ENCODE measurements at places on chromosomes 1 and 21.

DNA sequence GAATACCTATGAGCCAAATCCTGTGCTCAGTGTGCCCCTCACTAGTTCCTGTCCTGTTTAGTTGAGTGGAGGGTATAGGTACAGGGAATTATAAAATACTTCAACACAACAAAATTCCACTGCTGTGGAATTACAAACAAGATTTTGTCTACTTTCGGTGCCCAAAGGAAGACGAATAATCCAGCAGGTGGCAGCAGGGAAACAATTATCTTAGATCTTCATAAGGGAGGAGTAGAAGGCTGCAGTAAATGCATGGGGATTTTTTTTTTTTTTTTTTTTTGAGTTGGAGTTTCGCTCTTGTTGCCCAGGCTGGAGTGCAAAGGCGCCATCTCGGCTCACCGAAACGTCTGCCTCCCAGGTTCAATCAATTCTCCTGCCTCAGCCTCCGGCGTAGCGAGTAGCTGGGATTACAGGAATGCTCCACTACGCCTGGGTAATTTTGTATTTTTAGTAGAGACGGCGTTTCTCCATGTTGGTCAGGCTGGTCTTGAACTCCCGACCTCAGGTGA lies 2.0 kb upstream of the PIP5K1A start:
- peak; percentile 67 for DNase-seq

DNA sequence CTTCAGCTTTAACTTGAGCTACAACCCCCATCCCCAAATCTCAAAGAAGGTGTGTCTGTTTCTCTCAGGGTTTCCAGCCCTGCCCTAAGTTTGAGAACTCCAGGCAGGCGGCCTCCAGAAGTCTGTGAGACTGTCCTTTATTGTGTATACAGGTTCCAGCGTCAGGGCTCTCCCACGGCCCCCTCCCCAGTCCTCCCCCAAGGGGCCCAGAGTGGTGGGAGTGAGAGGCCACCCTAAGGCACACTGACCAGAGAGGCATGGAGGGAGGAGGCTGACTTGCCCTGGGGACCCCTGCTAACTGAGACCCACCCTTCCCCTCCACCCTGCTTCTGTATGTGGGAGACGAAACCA lies 4.0 kb downstream of the HSPB7 start:
- DNase-seq = no peak

DNA sequence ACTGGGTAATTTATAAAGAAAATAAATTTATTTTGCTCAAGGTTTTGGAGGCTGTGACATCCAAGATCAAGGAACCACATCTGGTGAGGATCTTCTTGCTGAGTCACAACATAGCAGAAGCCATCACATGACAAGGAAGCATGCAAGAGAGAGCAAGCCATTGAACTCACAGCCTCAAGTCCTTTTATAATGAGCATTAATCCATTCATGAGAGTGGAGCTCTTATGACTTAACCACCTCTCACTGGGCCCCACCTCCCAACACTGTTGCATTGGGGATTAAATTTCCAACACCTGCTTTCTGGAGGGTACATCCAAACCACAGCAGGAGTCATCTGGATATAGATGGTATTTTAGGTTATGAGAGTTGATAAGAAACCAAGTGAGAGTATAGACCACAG lies 20.6 kb upstream of the EGLN1 start:
- DNase-seq = no peak

DNA sequence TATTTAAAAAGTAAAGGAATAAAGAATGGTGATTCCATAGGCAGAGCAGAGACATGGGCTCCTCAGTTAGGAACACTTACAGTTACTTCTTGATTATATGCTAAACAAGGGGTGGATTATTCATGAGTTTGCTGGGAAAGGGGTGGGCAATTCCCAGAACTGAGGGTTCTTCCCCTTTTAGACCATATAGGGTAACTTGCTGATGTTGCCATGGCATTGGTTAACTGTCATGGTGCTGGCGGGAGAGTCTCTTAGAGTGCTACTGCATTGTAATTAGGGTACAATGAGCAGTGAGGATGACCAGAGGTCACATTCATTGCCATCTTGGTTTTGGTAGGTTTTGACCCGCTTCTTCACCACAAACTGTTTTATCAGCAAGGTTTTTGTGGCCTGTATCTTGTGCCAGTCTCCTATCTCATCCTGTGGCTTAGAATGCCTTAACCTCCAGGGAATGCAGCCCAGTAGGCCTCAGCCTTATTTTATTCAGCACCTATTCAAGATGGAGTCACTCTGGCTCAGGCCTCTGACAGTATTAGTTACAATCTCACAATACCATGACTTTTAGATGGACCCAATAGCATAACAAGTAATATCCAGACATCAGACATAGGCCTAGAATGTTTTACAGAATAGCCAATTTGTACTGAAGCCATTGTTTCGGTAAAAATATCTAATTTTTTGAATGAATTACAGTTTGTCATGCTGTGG lies 106.8 kb downstream of the ZBTB18 start:
- DNase-seq = no peak

DNA sequence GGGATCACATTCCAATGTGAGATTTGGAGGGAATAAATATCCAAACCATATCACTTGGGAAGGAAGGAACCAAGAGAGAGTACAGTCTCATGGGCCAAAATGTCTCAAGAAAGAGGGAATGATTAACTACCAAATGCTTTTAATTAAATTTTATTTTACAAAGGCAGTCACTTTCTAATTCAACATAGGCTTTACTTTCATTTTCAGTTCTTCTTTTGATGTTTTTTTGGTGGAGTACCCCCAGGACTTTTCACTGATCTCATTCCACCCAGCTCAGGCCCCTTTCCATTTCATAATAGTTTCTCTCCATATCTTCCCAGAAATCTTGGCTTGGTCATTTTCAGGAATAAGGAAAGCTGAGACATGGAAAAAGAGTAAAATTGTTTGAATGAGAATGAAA lies 5.1 kb upstream of the SLAMF7 start:
- DNase-seq = no peak

GRCh38 chr1:32915766-32916706 lies 14.8 kb upstream of the TMEM54 start:
- no peak for DNase-seq

DNA sequence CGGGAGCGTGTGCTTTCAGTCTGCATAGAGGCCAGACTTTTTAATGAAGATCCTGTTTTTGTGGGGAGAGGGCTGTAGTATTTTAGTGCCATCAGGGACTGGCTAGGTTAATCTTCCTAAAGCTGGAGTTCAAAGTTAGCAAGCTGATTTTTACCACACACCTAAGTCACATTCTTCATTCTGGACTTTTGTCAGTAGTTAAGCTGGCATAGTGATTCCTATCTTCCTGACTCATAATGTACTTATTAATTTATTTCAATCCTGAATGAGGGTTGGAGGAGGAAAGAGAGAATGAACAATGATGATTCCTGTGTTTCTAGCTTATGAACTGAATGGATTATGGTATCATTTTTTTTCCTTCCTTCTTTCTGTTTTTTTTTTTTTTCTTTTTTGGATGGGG lies 24.9 kb upstream of the ZNF644 start:
- DNase-seq = no peak

- no peak for DNase-seq
Measured at GRCh38 chr1:159921251-159921650, 4.1 kb downstream of the TAGLN2 start.

DNA sequence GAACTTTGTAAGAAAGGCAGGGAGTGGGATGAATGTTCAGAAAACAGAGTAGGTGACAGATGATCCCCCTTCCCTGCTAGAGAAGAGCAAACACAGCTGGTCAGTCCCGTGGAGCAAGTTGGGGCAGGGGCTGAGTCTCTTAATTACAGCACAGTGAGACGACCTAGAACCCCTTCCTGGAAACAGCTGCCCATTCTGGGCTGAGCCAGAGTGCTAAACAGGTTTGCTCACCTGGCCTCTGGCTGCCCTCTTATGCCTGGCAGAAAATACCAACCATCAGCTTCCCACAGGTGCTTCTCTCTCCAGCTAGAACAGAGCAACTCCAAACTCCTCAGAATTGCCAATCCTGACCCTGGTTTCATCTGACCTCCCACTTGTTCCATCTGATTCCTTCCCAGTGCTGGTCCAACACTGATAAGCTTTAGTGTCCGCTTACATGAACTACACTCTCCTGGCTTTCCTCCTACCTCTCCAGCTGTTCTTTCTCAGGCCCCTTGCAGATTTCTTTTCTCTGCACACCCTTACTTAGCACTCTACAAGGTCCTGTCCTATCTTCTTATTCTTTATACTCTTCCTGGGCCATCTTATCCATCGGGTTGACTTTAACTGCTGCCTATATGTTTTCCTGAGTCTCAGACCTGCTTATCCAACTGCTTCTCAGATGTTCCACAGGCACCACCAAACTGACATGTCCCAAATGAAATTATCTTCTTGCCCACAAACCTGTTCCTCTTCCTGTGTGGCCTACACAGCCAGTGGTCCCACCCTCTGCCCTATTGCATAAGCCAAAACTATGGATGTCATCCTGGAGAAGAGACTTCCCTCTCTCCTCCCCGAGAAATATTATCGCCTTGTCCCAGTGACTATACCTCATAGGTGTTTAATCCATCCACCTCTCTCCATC lies 22.6 kb upstream of the COL9A2 start:
- no peak for DNase-seq

DNA sequence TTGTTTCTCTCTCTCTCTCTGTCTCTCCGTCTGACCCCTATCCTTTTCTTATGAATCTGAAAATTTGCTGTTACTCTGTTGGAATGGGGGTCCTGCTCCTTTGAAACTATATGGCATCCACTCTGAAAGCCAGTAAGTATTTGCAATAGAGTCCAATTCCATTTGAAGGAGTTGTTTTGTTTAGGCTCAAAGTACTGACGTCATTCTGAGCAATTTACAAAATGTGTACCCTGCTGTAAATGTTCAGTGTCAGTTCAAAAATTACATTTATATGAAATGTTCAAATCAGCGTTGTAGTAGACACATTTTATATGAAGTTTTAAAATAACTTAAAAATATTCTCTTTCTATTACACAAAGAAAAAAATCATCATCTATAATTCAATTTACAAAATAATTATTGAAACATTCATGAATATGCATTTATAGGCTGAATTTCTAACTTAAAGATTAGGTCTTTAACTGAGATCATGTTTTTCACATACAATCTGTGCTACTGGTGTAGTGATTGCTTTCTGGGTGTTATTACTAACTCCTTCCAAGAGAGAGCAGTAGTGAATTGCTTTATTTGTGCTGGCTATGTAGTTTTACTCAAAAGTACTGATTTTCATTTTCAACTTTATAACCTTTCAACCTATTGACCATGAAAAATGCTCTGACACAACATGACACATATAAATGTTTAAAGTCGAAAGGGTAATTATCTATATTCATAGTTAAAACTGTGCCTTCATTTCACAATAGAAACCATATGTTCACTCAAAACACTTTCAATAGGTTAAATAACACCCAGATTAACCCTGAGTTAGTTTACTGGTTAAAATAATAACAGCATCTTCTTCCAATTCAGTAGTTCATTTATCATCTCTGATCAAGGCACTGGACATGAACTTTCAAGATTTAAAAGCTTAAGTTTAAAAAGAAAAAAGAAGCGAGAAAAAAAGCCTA lies 253.1 kb upstream of the ADGRL4 start:
- no peak for DNase-seq

DNA sequence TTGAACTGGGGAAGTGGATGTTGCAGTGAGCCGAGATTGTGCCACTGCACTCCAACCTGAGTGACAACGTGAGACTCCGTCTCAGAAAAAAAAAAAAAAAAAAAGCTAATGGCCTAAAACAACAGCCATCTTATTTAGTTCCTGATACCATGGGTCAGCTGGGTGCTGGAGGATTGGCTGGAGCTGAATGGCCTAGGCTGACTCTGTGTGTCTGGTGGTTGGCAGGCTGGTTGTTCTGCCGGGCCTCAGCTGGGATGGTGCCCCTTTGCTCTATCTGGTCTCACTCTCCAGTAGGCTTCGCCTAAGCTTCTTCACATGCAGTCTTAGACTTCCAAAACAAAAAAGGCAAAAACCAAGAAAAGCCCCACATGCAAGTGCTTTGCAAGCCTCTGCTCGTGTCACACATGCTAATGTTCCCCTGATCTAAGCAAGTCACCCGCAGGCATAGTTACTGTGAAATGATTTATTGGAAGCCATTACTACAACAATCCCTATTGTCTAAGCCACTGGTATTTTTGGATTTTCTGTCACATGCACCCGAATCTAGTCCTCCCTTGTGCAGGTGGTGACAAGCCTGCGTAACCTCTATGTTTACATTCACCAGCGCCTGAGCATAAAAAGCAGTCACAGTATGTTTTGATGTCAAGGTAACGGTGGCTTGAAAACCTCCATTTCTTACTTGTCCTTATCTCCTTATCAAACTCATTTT lies 39.6 kb upstream of the KANK4 start:
- DNase-seq = no peak

- DNase-seq = no peak
Measured at GRCh38 chr1:36588972-36589371, 106.3 kb upstream of the CSF3R start.

DNA sequence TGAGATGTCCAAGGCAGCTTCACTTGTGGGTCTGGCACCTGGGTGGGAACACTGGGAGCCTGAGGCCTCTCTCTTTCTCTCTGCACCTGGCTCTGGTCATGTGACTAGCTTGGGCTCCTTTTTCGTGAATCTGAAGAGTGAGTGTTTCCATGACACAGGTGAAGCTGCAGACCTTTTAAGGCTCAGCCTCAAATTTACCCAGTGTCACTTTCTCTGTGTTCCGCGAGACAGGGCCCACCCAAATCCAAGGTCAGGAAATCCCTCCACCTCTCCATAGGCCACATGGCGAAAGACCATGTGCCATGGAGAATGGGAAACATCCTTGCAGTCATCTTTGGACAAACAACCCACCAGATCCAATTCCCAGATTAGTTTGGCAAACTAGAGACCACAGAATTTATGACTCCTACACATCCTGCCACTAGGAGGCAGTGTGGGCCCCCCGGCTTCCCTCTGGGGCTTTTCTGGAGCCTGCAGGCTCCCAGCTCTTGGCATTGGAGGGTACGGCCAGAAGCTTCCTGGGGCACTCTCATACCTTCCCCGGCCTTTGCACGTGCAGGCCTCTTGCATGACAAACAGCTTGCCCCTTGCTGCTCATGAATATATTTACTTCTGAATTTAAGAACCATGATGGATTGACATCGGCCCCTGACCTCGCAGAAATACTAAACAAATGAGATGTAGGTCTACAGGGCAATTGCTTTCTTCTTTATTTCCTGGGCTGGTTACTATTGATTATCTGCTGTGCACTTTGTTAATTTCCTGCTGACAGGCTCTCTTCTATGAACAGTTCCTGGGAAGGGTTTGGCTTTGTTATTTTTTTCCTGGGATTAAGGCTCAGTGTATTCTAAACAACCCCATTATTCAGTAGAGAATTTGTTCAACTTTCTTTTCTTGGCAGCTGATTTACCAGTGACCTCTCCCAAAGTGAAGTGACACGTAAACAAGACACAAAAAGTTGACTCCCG lies 180.7 kb downstream of the KAZN start:
- peak; percentile 56 for DNase-seq

DNA sequence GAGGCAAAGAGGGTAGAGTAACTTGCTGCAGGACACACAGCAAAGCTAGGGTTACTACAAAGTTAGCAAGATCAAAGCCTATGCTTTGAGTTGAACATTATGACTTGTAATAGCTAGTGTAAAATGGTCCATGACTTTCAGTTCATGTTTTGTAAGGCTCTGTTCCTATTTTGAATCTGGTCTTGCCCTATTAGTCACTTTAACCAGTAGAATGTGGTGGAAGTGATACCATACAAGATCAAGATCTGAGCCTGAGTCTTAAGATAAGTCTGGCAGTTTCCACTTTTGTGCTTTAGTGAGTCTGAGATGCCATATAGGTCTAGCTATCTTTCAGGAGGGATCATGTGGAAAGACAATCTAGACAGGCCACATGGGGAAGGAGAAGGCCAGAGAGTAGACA lies 282.1 kb upstream of the BRINP3 start:
- no peak for DNase-seq

- DNase-seq = no peak
Measured at GRCh38 chr1:117719004-117719403, 113.2 kb downstream of the TENT5C start.

- no peak for DNase-seq
Measured at GRCh38 chr1:30962609-30963508, 54.3 kb upstream of the SDC3 start.

Data from stimulated activated CD4-positive, alpha-beta T cell treated with anti-CD3 and anti-CD28 coated beads, Interleukin-15, amount 100 ng/mL, for 24 hours (primary cell).